ENCODE measurements at places on chromosomes 5 and 9.

- DNase-seq: peak; percentile 89
These were observed 54.1 kb downstream of the DUSP1 start for GRCh38 chr5:172716796-172717313.

DNA sequence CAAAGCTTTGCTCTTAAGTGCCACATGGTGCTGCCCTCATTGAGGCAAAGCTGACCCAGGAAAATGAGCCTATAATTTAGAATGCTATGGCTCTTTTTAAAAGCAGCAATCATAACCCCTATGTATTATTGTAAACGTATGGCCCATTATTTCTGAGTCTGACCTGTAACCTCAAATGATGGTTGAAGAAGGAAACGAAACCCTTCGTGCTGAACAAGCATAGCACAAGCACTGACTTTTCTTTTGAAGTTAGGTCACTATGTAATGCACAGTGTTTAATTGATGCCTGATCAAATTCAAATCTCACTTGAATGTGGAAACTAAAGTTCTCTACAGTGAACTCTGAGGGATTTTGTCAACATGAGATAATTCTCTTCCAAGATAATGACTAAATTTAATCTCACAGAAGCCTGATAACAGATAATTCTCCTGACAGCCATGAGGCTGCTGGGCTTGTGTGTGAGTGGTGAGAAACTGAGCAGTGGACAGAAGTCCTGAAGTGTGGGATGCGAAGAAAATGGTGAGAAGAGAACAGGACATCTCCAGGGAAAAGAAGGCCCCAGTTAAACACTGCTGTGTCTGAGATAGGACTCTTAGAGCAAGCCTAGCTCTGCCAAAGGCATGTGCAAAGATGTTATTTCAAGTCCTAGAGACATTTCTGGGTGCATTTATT lies 226.9 kb downstream of the MAN2A1 start:
- no peak for DNase-seq

GRCh38 chr5:55905251-55905650 lies 54.1 kb downstream of the IL31RA start:
- DNase-seq: no peak

DNA sequence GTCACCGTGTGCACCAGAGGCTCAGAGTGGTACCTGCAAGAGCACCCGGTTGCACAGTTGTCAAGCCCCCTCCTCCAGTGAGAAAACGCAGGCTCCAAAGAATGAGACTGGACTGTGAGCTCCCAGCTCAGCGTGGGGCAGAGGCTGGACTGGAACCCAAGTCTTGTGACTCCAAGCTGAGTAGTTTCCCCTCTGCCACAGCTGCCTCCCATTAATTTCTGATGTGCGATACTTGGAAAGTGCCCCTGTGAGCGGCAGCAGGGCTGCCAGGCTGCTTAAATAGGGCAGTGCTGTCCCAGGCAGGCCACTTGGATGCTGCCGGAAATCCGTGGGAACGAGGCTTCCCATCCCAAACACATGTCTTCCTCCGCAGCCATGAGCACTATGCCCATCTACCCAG lies 62.2 kb upstream of the ANGPTL2 start:
- no peak for DNase-seq

- DNase-seq: no peak
These were observed 61.0 kb upstream of the RAPGEF1 start for GRCh38 chr9:131800843-131801242.

GRCh38 chr5:68924481-68925145 lies 169.2 kb upstream of the SLC30A5 start:
- peak; percentile 50 for DNase-seq

DNA sequence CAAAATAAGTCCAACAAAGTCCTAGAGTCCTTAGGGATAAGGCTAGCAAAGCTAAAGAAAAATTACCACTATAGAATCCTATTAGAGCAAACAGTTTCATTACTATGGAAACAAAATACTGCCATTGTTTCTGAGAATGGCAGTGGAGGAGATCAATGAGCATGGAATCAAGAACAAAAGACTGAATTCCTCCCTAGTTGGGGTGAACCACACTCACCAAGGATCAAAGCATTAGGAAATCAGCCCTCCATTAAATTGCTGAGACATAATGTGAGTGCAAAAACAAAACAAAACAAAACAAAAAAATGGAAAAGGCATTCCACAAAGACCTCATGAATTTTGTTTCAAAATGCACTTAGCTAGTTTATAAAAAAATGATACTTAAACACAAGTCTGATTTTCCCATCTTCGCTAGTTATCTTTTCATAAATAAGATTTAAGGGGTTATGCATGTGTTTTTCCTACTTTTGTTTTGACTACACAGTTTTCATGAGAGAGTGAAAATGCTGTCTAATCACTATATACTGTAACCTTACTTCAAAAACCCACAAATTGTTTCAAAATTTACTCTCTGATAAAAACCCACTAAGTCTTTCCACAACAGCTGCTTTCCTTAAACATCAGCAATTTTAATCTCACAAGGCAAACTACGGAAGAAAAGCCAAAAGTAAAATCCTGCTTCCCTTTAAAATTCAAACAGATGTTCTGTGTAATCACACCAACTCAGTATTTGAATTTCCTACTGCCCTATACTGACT lies 9.7 kb downstream of the SERINC5 start:
- no peak for DNase-seq

DNA sequence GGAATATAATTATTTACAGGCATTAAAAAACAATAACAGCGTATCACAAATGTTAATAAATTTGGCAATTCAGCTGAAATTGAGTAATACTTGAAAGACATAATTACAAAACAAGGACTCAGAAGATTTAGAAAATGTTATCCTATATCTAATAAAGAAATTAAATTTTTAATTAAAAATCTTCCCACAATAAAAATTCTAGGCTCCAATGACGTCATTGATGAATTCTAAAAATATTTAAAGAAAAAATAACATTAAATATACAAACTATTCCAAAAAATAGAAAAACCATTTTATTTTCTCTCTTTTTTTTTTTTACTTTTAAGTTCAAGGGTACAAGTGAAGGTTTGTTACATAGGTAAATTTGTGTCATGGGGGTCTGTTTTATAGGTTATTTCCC lies 161.5 kb downstream of the ADAMTS6 start:
- DNase-seq: no peak

- DNase-seq: peak; percentile 11
These were observed 388.9 kb downstream of the HTR1A start for GRCh38 chr5:63573380-63573779.

DNA sequence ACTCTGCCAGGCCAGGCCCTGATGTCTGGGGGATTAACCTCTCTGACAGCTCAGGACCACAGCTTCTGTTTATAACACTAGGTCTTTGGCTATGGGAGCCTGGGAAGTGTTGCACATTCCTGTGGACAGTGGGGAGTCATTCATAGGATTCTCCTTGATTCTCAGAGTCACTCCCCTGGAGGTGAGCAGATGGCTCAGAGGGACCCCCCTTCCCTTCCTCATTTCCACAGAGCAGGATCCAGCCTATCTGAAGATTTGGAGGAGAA lies 60.2 kb downstream of the NRG2 start:
- no peak for DNase-seq

- no peak for DNase-seq
These were observed 159.4 kb downstream of the MYO10 start for GRCh38 chr5:16776611-16777251.

- DNase-seq: peak; percentile 99
These were observed 32.9 kb downstream of the NDST1 start for GRCh38 chr5:150540615-150541396.

DNA sequence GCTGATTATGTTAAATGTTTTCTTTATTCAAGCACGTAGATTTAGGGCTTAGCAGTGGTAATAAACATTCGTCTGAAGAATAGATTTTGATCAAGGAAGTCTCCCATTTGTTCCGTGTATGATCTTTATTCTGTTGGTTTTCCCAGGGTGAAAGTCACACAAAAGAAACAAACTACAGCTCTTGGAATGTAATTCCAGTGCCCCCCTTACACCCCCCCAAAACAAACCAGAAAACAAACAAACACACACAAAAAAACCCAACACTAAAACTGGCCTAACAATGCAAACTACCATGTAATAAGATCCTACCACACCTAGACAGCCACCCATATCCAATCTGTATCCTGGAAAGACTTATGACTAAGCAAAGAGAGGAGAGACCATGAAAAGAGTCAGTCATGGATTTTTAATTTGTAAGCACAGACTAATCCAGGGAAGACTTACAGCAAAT lies 196.2 kb upstream of the ELL2 start:
- no peak for DNase-seq

GRCh38 chr9:94976077-94976476 lies 249.6 kb downstream of the AOPEP start:
- no peak for DNase-seq

DNA sequence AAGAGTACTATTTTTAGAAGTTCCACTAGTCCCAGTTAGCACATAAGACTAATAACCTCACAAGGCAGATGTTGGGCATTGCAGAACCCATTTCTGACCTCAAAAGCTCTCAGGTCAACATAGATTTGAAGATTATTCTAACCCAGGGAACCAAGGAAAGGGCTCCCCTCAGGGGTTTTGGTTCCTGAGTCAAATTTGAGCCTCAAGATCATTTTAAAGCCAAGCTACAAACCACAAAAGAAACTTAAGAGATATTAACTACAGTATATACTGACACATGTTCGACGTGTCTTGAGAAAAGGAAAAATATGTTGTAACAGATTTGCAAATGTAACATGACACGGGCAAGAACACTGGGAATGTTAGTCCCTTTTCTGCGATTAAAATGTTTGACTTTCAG lies 88.6 kb downstream of the GNAQ start:
- DNase-seq: peak; percentile 17

DNA sequence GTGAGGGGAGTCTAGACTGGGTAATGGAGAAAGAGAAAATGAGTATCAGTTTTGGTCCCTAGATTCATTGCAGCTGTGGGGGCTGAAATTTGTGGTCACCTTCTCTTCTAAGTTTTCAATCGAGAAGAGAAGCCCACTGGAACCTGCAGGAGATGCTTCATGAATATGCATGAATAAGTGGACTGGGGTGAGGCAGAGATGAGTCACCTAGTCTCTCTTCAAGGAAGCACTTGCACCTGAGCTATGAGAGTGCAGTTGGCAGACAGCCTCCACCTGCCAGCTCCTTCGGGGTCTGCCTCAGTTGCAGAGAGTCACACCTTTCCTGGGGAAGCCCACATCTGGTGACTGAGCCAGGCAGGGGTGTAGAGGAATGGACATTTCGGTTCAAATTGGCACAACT lies 69.1 kb downstream of the ZNF366 start:
- DNase-seq: peak; percentile 49

DNA sequence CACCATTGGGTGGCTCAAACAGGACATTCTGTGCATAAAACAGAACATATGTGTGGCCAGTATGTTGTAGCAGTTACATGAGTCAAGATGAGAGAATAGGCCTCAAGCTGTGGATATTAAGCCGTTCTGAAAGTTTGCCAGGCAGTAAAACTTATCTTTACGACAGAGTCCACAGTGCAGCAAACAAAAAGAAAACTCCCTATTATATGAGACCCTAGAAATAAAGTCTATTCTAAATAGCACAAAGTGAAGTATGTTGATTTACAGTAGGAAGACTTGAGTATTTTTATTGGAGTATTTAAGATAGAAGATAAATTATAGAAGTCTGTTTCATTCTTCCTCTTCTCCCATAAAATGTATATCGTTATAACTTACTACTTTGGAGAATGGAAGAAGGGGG lies 271.5 kb downstream of the ADGRV1 start:
- DNase-seq: no peak

- no peak for DNase-seq
These were observed 28.9 kb upstream of the PDCD1LG2 start for GRCh38 chr9:5481322-5482040.

- peak; percentile 65 for DNase-seq
These were observed 3.7 kb upstream of the DNAJC25 start for GRCh38 chr9:111627260-111627963.

DNA sequence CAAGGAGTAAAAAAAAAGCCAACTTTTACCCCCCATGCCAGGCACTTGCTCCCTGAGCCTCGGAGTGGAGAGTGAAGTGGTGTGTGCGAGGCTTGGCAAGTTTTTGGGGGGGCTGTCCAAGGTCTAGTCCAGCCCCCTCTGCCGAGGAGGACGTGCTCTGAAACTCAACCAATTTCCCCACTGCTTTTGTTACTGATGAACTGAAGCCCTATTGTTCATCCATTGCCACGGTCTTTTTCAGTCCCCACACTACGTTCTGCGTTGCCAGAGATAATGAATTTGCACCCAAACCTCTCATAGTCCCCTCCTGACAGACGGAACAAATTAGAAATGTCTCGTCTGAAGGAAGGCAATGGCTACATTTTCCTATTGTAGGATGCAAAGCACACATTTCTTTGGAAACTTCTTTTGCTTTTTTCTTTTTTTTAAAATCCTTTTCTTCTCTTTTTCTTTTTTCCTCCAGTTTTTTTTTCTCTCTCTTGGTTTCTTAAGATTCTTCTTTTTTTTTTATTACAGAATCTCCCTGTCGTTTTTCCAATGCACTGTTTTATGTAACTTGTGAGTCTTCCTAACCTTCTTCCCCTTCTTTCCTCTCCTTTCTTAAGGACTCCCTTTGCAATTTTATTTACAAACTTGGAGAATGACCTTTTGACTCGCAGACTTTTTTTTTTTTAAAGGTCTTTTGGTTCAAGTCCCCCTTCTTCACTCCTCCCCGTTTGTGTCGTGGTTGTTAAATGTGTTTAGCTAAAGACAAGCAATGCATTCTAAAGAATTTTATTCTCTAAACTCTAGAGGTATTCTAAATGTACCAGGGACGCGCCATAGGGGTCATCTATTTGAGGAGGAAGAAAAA lies 209.5 kb downstream of the MEF2C start:
- DNase-seq: no peak

- DNase-seq: no peak
These were observed 152.0 kb upstream of the LRRTM2 start for GRCh38 chr5:139027150-139027549.
